ENCODE measurements at places on chromosomes 5 and 9.

DNA sequence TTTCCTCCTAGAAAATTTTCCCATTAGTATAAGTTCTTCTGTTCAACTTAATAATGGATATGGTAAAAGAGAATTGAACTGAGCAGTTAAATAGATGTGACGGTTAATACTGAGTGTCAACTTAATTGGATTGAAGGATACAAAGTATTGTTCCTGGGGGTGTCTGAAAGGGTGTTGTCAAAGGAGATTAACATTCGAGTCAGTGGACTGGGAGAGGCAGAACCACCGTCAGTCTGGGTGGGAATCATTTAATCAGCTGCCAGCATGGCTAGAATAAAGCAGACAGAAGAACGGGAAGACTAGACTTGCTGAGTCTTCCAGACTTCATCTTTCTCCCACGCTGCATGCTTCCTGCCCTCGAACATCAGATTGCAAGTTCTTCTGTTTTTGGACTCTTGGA lies 689.6 kb upstream of the CDH10 start:
- DNase-seq: no peak

DNA sequence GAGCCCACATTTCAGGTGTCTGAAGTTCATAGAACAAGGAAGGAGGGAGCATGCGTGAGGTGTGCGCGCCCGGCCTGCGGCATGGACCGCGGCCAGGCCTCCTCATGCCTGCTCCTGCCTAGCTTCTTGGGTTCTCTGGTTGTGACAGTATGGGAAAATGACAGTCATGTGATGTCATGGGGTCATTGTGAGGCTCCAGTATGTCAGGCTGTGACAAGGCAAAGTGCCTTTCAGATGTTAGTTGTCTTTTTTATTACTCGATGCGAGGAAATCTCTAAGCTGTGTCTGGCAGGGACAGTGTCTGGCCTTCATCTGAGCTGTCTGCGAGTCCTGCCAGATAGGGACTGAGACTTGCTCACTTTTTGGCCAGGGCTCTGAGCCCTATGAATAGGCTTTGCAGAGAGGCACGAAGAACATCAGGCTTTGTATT lies 13.3 kb downstream of the UCK1 start:
- DNase-seq: peak; percentile 59

GRCh38 chr9:99143655-99144054 lies 38.7 kb downstream of the TGFBR1 start:
- no peak for DNase-seq

GRCh38 chr9:77750284-77750683 lies 102.2 kb upstream of the GNA14 start:
- no peak for DNase-seq

GRCh38 chr5:172403189-172403796 lies 51.0 kb downstream of the SH3PXD2B start:
- DNase-seq: peak; percentile 77

DNA sequence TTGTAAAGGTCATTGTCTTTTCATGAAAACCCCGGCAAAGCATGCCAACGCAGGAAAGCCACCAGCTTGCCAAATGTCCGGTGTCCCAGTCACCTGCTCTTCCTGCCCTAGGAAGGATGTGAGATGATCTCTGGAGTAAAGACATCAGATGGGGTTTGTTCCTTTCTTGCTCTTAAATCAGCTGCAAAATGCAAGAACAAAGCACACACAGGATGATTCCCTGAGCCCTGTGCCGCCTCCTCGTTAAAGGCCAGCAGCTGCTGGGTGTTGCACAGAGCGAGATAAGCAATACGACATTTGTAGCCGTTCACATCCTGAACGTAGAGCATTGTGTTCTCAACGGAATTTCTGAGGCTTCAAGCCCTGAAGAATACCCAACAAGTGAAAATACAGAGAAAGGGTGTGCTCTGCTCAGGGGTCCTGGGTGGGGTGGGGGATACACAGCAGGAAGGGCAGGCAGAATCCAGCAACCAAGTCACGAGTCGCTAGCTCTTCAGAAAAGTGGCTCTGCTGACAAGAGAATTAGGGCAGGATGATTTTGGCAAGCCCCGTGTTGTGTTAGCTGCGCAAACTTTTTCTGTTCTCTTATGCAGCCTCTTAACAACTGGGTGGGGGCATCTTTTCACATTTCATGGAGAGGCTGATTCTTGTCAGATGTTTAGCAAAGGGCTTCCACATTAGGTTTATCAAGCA lies 229.2 kb upstream of the MAP3K1 start:
- no peak for DNase-seq

DNA sequence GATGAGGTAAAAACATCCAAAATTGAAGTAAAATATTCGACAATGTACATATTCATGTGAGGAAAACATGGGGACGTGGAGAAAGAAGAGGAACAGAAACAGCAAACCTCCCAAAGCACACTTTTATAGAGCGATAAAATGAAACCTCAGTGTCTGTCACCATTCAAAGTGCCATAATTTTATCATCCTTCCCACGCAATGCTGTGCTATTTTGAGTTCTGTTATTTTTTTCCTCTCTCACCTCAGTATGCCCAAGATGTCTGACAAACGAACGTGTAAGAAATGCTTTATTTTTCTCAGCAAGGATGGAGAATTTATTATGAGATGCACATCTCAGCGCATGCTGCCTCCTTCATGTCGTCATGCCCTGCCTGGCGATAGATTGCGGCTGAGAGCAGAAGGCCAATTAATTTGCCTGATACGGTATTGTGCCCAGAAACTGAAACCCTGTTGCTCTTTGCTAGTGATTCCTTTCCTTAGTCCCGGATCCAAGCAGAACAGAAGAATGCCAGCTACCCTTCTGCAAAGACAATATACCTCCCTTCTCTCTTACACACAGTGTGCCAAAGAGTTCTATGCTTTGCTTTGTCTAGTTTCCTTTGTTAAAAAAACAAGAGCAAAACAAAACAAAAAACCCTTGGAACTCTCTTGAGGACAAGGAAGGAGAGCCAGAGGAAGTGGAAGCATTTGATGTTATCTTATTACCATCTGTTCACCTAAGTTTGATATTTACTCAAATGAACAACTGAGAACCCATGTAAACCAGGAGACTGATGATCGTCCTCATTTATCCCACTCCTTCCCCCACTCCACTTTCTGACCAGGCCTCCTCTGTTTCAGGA lies 192.4 kb downstream of the SEMA6A start:
- peak; percentile 68 for DNase-seq

DNA sequence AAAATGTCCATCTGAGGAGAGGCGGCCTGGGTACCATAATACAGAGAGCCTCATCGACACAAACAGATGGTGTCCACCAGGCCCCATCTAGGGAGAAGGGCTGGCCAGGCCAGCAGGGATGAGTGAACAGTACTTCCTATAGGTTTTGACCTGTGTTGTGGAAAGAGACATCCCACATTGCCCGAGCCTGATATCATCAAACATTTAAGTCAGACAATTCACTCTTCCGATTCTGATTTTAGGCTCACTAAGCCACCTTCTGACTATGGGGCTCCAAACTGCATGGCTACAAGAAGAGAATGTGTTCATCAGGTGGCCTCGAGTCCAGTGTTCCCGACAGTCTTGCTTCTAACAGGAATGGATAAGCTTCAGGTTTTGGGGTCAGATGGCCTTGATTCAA lies 38.9 kb downstream of the SLC22A5 start:
- DNase-seq: no peak

GRCh38 chr5:80195837-80196400 lies 59.9 kb downstream of the SERINC5 start:
- DNase-seq: no peak

DNA sequence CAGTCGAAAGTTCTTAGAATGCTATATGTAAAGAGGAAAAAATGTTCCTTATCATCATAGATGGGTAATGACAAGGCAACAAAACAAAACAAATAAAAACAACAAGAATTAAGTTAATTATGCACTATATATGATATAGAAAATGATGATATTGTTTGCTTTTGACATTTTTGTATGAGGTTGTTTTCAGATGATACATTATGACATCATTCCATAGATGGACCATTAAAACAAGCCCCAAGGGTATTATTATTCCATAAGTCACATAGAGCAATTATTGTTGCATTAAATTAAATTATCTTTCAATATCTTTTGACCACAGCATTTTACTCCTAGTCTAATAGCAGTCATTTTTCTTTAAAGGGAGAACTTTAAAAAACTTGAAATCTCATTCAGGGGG lies 56.5 kb upstream of the RICTOR start:
- DNase-seq: no peak

DNA sequence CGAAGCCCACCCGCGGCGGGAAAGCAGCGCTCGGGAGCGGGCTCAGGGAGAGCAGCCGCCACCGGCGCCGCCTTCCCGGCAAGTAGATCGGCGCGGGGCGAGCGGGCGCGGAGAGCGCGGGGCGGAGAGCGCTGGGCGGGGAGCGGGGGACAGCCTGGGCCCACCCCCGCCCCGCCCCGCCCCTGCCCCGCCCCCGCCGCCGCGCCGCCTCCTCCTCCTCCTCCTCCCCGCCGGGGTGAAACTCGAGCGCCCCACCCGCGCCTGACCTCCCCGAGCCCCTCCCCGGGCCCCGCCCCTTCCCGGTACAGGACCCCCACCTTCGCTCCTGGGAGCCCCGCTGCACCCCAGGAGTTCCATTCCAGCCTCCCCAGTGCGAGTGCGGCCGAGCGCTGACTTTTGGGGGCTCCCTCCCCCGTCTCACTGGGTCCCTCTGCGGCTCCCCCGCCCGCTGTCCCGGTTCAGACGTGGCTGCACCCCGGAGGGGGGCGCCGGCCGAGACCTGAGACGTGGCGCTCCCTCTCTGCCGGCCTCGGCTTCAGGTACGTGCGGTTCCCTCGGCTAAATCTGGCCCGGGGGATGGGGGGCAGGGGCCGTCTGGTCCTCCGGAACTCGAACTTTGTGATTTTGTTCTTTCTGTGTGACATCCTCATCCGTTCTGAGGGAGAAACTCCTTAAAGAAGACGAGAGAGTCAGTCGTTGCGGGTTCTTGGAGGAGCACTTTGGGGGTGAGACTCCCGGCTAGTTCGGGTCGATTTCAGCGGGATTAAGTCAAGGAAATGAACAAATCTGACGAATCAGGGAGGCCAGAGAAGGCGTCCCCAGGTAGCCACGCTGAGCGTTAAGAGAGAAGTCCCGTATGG lies at the start of gene SEMA5A:
TSS of gene SEMA5A (minus strand) at position 84 of the 860 bp plus-strand sequence. CDS start 166,129 bp downstream, outside the sequence.
- peak; percentile 31 for DNase-seq

- DNase-seq: no peak
Observed at GRCh38 chr5:145661737-145662485, 173.2 kb downstream of the PRELID2 start.

DNA sequence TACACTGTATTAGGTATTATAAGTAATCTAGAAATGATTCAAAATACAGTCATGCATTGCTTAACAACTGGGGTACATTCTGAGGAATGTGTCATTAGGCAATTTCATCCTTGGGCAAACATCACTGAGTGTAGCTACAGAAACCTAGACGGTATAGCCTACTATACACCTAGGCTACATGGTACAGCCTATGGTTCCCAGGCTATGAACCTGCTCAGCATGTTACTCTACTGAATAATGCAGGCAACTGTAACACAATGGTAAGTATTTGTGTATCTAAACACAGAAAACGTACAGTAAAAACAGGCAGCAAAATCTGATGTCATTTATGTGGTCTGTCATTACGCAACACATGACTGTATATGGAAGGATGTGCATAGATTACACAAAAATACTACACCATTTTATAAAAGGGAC lies 96.8 kb downstream of the RAPGEF6 start:
- no peak for DNase-seq

- no peak for DNase-seq
Observed at GRCh38 chr5:149667084-149667828, 62.9 kb upstream of the PPARGC1B start.

GRCh38 chr9:37800631-37801286 lies at the start of gene DCAF10:
Gene DCAF10, plus strand, starts transcription at chr9:37800797. Its CDS starts 70 bp downstream, at chr9:37800867.
- peak; percentile 78 for DNase-seq

DNA sequence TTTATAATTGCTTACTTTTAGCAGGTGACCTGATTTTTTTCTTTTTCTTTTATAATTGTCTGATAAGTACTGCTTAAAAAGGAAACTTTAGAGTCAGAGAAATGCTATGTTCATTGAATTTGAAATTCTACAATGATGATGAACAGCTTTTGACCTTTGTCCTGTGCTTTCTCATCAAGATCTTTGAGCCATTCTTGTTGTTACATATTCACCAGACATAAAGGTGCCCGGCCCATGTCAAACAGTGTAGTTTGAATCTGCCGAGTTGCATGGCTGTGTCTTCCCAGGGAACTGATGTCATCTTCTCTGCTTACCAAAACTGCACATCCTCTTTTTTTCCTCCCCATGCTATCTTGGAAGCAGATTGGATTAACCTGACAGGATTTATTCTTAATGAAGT lies 163.6 kb downstream of the LRRC70 start:
- DNase-seq: no peak

- DNase-seq: no peak
Observed at GRCh38 chr9:78707481-78707991, 410.6 kb downstream of the PSAT1 start.

GRCh38 chr5:31232273-31232888 lies 38.9 kb downstream of the CDH6 start:
- peak; percentile 4 for DNase-seq

GRCh38 chr5:5558638-5559527 lies 136.4 kb downstream of the ICE1 start:
- no peak for DNase-seq

GRCh38 chr5:88663793-88664216 lies 219.2 kb downstream of the MEF2C start:
- DNase-seq: peak; percentile 33

DNA sequence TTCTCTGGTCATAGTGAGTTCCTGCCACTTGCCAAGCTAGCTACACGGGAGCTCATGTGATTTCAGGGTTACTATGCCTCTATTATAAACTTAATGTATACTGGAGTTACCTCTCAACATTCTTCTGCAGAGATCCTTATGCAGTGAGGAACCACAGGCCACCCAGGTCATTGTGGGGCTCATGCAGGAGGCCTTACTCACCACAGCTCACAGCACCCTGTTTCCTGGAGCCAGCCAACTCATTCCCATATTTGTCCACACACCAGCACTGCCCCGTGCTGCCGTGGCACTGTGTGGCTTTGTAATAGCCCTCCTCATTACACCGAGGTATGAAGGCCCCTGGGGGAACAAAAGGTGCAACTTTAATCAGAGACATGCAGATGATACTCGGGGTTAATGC lies 520.0 kb downstream of the SPOCK1 start:
- no peak for DNase-seq

GRCh38 chr5:59769832-59770231 lies 123.7 kb downstream of the PDE4D start:
- no peak for DNase-seq

DNA sequence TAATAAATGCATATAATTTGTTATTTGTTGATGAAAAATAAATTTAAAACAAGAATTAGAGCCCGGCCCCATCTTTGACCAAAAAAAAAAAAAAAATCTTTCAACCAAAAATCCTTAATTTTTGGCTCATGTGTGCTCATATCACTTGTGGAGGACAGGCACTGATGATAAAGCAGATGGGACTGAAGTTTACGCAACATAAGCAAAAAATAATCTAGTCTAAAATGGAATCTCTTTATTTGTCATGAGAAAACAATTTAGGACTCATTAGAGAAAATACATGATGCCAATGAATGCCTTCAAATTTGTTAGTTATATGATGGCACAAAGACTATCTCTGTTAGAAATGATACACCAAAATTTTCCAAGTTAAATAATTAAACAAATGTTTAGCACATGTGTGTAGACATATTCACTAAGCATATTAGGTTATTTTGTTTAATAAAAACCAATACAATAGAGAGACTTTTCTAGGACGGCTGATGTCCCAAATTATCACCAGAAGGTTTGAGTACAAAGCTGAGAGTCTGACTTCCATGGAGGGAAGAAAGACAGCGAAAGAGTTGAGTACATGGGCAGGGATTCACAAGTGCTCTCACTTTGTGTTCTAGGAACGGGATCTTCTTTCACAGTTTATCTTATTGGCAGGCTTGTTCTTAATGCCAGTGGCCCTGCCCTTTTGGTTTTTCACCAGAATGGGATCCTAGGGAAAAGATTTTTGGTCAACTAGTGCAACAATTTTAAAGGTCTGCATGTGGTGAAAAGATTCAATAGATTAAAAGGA lies 621.4 kb downstream of the RAB3C start:
- DNase-seq: no peak
